Endothelial cell (in vitro differentiated cells): ENCODE measurements at places on chromosomes 7 and 10. TPM values are rescaled to one million over a fixed set of nuclear protein-coding genes. Genes with fewer than 3 reads are reported as not detected.

GRCh38 chr7:106225856-106226255 is 58.9 kb downstream of the NAMPT start:
- no peak for DNase-seq

- no peak for DNase-seq
Observed at GRCh38 chr7:9201928-9202327, 768.5 kb downstream of the NXPH1 start.

GRCh38 chr10:90779548-90779947 is 78.3 kb downstream of the HTR7 start:
- no peak for DNase-seq

MMP21 gene
- total RNA-seq: not detected

DNA sequence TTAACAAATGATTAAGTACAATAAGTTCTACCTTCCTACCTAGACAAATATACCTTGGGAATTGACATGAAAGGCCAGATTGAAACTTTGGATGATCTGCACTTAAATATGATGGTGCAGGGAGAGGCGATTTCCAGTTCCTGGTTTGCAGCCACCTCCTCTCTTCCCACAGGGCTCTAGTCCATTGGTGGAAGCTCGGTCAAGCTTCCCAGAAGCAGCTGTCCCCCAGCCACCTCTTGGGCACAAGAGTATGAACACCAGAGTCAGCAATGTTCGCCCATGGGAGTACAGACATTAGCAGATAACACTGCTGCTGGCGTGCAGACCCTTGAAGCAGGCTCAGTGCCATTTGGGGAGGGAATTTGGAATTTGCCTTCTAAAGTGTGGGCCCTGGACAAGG is 1.5 kb upstream of the CPVL start:
- DNase-seq: no peak

- no peak for DNase-seq
Observed at GRCh38 chr7:79180533-79180932, 272.9 kb downstream of the MAGI2 start.

NPTX2 gene
- 0.44 TPM for total RNA-seq

- DNase-seq: no peak
Observed at GRCh38 chr10:116720668-116721546, 21.5 kb downstream of the HSPA12A start.

HTRA1 gene
- 72.3 TPM for total RNA-seq

DNA sequence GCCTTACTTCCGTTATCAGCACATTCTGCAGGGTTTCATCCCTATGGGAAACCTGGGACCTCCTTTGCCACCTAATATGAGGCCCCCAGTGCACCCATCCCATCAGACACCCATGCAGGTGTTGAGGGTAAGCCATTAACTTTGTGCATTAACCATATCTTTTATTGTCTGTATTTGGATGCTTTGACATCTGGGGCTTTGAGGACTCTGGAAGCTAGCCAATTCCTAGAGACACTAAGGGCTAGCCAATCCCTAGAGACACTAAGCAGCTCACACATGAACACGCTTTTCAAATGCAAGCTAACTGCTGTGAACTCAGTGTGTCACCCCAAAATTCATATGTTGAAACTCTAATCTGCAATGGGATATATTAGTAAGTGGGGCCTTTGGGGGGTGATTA is 272.5 kb upstream of the COBL start:
- DNase-seq: no peak

- no peak for DNase-seq
Observed at GRCh38 chr10:93211991-93212390, 138.3 kb downstream of the CYP26A1 start.

DNA sequence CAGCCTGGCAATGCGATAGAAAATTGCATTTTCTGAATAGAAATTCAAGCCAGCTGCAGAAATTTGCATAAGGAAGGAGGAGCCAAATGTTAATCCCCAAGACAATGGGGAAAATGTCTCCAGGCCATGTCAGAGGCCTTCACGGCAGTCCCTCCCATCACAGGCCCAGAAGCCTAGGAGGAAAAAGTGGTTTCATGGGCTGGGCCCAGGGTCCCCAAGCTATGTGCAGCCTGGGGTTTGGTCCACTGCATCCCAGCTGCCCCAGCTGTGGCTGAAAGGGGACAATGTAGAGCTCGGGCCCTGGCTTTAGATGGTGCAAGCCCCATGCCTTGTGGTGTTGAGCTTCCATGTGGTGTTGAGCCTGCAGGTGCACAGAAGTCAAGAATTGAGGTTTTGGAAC is 10.0 kb upstream of the GARIN1A start:
- DNase-seq: no peak

C7orf33 gene
- not detected for total RNA-seq

- DNase-seq: no peak
Observed at GRCh38 chr7:151079199-151079910, 1.3 kb downstream of the FASTK start.

- DNase-seq: no peak
Observed at GRCh38 chr7:2838873-2839578, 5.1 kb downstream of the GNA12 start.

DNA sequence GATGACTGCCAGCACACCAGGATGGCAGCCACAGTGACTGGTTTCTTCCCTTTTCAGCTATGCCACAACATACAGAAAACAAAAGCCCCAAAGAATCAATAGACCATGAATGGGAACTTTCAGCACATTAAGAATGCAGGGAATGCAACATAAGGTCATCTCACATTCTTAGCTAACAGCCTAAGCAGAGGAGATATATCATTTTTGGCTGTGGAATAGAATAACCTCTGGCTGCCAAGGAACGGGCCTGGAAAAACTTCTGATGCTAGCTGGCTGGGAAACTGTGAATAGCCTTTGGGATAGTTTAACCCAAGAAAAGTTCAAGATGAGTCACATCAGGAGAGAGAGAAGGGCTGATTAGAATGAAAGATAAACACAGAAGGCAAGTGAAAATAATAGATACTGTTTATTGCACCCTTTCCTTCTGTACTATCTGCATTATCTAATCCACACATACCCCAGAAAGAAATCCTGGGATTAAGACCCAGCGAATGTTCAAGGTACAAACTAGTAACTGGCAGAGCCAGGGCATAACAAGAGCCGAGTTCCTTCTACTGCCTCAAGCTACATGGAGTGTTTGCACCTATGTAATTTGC is 169.2 kb downstream of the SEMA3A start:
- DNase-seq: no peak

ADCY1 gene
- total RNA-seq: 50.7 TPM

DNA sequence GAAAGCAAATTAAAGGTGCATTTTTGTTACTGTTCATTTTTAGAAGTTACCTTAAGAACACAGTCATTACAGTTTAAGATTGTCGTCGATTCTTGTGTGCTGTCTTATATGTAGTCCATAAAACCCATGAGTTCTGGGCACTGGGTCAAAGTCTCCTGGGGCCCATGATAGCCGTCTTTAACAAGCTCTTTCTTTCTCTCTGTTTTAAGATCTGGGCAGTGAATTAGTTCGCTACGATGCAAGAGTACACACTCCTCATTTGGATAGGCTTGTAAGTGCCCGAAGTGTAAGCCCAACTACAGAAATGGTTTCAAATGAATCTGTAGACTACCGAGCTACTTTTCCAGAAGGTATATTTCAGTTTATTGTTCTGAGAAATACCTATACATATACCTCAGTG is 90.7 kb upstream of the CAPZA2 start:
- no peak for DNase-seq

WDR86 gene
- total RNA-seq: 57.0 TPM

MOGAT3 gene
- total RNA-seq: not detected

PLCE1 gene
- 0.49 TPM for total RNA-seq

GRCh38 chr10:61642150-61642571 is 20.6 kb upstream of the CABCOCO1 start:
- no peak for DNase-seq

- no peak for DNase-seq
Observed at GRCh38 chr7:74010407-74010806, 17.6 kb upstream of the ELN start.

DNA sequence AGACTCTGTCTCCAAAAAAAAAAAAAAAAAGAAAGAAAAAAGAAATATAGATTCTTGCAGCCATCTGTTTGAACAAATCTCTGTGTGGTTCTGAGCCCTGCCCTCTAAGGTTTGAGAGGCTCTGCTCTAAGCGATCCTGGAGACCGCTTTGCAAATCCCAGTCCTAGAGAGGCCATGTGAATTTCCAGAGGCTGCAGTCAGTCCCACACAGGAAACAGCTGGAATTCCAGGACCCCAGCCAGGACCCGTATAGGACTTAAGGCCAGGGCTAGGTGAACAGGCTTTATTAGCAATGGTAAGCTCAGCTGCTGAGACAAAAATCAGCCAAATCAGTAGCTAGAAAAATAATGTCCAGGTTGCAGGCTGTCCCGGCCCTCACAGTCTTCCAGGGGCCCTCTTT is 154.8 kb downstream of the RPS24 start:
- no peak for DNase-seq

- DNase-seq: no peak
Observed at GRCh38 chr10:17075533-17076359, 53.9 kb downstream of the CUBN start.

HTR5A gene
- 0.08 TPM for total RNA-seq

SPDYE5 gene
- not detected for total RNA-seq
